ENCODE measurements at places on chromosomes 5 and 9.

GRCh38 chr5:15718421-15719179, 218.6 kb downstream of the FBXL7 start:
- no peak for DNase-seq

- DNase-seq, result no peak
These were observed 142.1 kb downstream of the MPDZ start for GRCh38 chr9:13137426-13137825.

DNA sequence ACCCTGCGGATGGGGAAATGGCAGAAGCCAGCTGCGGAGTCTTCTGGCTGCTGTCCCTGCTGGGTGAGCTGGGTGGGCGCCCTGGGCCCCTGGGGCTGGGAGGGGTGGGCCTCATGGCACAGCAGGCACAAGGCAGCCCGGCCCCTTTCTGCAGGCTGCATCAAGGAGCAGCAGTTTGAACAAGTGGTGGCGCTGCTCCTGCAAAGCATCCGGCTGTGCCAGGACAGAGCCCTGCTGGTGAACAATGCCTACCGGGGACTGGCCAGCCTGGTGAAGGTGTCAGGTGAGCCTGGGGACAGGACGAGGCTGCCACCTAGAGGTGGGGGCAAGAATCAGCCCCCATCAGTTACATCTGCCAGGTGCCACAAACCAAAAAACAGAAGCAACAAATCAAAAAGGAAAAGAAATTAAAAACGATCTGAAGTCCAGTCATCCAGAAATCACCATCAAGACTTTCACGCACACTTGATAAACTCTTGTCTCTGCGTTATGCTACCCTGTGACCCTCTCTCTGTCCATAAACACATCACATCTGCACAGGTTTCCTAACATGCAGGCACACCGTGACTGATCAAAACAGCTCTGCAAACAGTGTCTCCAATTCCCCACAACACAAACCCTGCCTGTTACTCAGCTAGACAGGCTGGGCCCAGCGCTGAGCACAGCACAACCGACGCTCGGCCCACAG, 13.9 kb downstream of the REXO4 start:
- peak; percentile 70 for DNase-seq

- DNase-seq, result no peak
These were observed 395.4 kb downstream of the EFNA5 start for GRCh38 chr5:107275333-107275732.

GRCh38 chr5:137403869-137404268, 95.3 kb downstream of the SPOCK1 start:
- DNase-seq, result no peak

DNA sequence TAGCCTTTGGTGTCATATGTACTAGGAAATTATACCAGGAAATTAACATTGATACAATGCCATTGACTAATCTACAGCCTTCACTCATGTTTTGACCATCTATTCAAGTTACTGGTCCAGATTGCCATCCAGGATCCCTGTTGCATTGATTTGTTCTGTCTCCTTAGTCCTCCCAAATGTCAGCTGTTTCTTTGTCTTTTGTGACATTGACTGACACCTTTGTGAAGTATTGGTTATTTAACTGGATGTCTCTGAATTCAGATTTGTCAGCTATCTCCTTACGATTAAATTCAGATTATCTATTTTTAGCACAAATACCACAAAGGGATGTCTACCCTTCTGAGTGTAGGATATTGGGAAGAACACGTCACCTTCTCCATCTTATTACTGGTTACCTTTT, 73.7 kb upstream of the CTNND2 start:
- DNase-seq, result no peak

GRCh38 chr5:151171529-151171928, 13.9 kb upstream of the ANXA6 start:
- peak; percentile 2 for DNase-seq

GRCh38 chr9:88979791-88980190, 11.5 kb upstream of the S1PR3 start:
- no peak for DNase-seq

- DNase-seq, result no peak
These were observed 234.2 kb downstream of the SYK start for GRCh38 chr9:91035825-91036208.

DNA sequence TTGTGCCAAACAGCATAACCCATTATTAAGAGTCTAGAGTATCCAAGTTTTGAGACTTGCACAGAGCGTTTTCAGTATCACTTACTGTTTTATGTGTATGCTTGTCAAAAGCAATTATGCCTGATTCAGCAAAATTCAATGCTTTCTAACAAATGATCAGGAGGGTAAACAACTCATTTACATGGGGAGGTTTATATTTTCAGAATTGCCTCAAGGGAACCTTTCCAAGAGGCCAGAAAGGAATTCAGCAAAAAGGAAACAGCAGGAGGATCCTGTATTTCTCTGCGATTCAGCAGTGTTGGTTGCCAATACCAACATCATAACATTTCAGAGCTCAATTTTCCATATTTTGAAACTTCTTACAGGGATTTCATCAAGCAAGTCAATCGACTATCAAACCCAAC, 69.3 kb upstream of the DAB2 start:
- DNase-seq, result no peak

DNA sequence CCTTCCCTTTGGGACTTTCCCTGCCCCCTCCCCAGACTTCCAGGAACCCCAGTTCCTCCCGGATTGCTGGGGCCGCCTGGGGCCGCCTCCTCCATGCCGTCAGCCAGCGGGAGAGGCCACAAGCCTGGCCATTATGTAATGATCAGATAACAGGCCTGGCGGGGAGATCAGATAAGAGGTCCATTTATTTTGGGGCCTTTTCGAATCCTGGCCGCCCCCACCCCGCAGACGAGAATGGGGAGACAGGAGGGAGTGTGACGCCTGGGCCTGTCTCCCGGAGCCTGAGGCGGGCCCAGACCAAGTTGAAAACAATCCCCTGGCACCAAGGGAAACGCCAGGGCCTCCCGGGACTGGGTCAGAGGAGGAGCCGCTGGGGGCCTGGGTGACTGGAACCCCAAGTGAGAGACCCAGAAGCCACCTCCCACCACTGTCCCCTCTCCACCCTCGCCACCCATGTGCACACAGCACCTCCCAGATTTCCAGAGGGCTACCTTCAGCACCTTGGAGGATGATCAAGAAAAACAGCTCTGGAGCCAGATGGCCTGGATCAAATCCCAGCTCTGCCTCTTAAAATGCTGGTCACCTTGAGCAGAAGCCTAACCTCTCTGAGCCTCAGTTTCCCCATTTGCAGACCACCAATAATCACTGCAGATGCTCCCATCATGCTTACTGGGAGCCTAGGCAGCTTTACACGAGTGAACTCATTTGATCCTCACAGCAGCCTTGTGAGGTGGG, 7.8 kb downstream of the ENG start:
- no peak for DNase-seq

- DNase-seq, result no peak
These were observed 36.4 kb downstream of the GDNF start for GRCh38 chr5:37803487-37803886.

DNA sequence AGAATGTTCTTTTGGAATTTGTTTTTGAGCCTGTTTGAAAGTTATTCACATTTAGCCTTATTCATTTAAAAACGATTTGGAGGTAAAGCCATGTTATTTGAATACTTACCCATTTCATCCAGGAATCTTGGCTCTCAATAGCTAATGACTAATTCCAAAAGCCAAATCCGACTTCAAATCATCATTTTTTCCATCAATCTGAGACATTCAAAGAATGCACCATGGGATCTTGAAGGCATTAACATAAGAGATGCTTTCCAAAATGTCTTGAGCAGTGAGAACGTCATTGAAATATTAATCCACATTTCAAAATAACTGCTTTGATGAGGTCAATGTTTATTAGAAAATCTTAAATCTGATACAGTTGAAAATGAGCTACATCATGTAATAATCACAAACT, 617.0 kb upstream of the RORB start:
- DNase-seq, result no peak

GRCh38 chr9:117178596-117179375, 236.1 kb downstream of the ASTN2 start:
- no peak for DNase-seq

DNA sequence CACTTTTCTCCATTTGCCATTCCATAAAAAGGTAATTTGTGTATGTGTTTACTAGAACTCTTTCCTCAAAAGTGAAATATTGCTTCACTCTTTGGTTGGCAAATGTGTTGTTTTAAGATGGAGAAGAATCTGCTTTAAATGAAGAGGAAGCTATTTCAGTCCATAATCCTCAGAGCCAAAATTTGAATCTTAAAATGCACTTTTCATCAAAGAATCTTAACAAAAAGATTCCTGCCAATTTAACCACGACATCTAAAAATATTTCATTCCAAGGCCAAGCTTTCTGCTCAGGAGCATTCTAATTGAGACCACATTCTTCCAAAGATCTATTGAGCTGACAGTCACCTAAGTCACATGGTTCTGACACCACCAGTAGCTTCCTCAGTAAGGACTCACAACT, 7.5 kb downstream of the GABRB2 start:
- DNase-seq, result no peak

GRCh38 chr9:76667521-76667957, 96.7 kb upstream of the PCA3 start:
- DNase-seq, result no peak

DNA sequence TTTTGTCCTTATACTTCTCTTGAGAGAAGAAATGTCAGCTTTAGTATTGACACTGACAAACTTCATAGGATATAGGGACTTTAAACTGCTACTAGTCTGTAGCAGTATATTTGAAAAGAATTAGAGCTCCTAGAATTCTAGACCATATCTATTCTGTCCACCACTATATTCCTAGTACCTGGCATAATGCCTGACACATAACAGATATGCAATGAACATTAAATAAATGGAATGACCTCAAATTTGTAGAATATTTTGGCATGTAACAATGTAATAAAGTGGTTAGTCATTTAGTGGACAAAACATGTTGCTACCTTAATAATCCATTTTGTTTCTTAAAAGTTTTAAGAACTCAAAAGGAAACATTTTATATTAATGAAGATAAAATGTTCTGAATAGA, 57.5 kb downstream of the HOMER1 start:
- no peak for DNase-seq

DNA sequence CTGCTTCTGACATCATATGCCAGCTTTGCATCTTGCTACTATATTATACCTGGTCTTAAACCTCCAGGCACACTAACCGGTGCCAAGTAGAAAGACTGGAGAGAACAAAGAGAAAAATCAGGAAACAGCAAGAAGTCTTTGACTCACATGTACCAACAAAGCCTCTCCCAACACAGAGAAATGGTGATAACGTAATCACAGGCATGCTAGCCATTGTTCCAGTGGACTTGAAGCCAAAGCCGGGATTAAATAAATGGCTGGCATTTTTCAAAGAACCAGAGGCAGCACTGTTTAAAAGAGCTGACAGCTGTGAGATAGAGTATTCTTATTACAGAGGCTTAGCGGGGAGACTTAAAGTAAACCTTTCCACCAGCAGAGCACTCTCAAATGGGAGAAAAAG, 148.4 kb upstream of the NFIL3 start:
- no peak for DNase-seq

GRCh38 chr5:180178531-180179441, 30.2 kb downstream of the RASGEF1C start:
- DNase-seq, result no peak

GRCh38 chr9:137229903-137230704, 597 bp upstream of the SLC34A3 start:
- no peak for DNase-seq

DNA sequence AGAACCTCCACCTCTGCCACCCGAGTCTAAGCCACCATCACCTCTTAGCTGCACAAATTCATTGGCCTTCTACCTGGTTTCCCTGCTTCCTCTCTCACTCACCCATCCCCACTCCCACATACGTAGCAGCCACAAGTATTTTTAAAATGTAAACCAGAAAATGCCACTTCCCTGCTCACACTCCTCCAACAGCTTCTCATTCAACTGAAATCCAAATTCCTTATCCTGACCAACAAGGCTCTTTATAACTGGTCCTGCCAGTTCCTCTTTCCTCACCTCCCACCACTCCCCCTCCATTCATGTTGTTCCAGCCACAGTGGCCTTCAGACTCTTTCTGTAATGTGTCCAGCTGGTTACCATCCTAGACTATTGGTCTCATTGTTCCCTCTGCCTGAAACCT, 25.0 kb upstream of the PALM2AKAP2 start:
- DNase-seq, result no peak

DNA sequence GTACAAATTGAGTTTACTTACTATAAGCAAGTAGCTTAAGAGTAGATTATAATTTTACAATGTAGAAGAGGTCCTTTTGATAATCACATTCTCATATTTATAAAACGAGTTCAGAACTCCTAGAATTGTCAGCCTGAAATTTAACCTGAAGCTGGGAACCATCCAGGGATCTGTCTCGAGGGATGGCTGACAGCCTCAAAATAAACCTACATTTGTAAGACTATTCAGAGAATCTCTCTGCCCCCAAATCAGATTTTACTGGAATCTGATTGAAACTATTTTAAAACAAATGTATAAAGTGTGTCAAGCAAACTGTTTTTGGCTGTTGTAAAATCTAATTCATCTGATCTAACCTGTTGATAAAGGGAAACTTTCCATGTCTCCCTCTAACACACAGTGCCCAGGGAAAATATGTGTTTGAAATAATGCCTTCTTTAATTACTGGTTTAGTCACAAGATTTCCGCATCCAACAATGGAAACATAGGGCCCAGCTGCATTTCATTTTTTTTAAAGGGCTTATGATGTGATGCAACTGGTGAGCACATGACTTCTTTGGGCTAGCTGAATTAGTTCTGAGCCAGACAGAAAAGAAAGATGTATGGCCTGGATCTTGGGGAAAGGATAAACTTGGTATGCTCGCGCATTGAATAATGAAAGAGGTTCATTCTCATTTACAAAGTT, 30.3 kb downstream of the SLC25A46 start:
- DNase-seq, result no peak

- DNase-seq, result no peak
These were observed 29.5 kb downstream of the MTAP start for GRCh38 chr9:21831841-21832509.

DNA sequence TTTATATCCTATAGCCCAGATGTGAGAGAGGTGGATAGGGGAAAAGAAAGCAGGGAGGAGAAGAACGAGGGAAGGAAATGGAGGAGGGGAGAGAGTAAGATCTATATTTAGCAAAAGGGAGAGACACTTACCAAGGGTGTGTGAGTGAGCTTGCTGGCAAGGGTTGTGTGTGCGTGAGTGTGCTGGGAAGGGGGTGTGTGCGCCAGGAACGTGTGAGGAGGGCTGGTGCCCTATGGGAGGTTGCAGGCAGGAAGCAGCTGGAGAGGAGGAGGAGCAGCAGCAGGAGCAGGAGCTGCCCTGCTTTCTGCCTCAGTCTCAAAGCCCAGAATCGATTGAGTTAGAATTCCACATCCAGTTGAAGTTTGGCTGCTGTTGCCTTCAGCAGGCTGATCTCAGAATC, 148.3 kb upstream of the RUSC2 start:
- DNase-seq, result no peak

GRCh38 chr9:135330307-135330631, 149.3 kb upstream of the PPP1R26 start:
- peak; percentile 8 for DNase-seq

DNA sequence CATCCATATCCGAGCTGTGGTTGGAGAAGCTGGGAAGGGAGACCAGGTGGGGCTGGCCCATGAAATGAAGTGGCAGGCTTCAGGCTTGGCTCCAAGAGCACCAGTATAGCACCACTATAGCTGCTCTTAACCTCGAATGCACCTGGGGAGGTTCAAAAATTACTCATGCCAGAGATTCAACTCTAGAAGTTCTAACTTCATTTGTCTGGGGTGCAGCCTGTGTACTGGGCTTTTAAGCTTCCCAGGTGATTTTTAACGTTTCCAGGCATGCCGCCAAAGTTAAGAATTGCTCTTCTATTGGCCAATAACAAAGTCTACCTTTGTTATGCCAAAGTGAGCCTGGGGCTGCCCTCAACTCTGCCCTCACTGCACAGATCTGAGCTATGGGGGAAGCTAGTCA, 458 bp downstream of the PRSS3 start:
- DNase-seq, result no peak
